Fibroblast of villous mesenchyme (primary cell): ENCODE measurements at places on chromosomes 1 and 21. TPM values are rescaled to one million over a fixed set of nuclear protein-coding genes. Genes with fewer than 3 reads are reported as not detected.

Gene ATXN7L2
- total RNA-seq = 3.9 and 4.7 TPM in 2 replicates

Gene LAMTOR2
- 38.3 and 40.6 TPM in 2 replicates for total RNA-seq

Gene CTTNBP2NL
- 20.9 and 30.2 TPM in 2 replicates for total RNA-seq

Gene NUF2
- 15.5 and 17.7 TPM in 2 replicates for total RNA-seq

Gene PDZK1
- under 0.01 and 0.32 TPM in 2 replicates for total RNA-seq

Gene KCNE2
- not detected in 2 replicates for total RNA-seq

Gene CCDC190
- total RNA-seq = 0.43 TPM in 1 of 2 replicates, not detected in the other

Gene AUNIP
- total RNA-seq = 2.9 and 3.5 TPM in 2 replicates

Gene LINGO4
- total RNA-seq = not detected in 2 replicates

Gene FALEC
- 0.64 and 1.3 TPM in 2 replicates for total RNA-seq

Gene AGL
- total RNA-seq = 11.6 and 12.5 TPM in 2 replicates

Gene ANGPTL3
- total RNA-seq = under 0.01 TPM in 1 of 2 replicates, not detected in the other

Gene LCA5L
- 0.86 and 0.97 TPM in 2 replicates for total RNA-seq

Gene RXRG
- total RNA-seq = not detected in 2 replicates

Gene BRINP3
- total RNA-seq = not detected in 2 replicates

Gene PTPN7
- total RNA-seq = not detected in 2 replicates

Gene LCE1B
- total RNA-seq = not detected in 2 replicates

Gene NBPF6
- total RNA-seq = under 0.01 TPM in 1 of 2 replicates, not detected in the other
